ENCODE measurements at places on chromosomes 1 and 21.

- DNase-seq = no peak
Measured at GRCh38 chr1:150568594-150568966, 10.8 kb downstream of the MCL1 start.

DNA sequence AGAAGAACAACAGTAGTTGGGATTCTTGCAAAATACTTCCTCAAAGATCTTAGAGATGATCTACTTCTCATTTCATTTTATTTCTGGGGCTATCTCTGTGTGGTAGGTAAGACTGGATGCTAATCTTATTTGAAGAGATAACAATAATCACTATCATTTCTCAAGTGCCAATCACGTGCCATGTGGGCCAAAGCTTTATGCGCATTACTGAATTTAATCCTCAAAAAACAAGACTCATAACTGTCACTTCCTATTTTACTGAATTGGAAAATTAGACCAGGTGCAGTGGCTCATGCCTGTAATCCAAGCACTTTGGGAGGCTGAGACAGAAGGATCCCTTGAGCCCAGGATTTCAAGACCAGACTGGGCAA is 121.7 kb downstream of the KCNN3 start:
- no peak for DNase-seq

DNA sequence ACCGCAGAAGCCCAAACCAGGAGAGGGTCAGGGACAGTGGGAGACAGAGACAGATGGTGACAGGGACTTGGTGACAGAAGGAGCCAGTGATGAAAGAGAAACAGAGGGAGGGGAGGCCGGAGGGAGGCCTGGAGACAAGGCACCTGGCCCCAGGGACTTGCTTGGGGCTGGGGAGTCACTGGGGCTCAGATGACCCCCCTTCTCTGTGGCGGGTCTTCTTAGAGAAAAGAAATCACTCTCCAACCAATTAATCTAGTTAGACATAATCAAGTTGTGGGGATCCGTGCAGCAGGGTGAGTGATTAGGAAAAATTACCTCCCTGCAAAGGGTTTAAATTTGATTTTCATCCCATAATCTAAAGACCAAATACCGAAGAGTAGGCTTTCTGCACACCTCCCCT is 519.8 kb downstream of the PTPRU start:
- DNase-seq = no peak

DNA sequence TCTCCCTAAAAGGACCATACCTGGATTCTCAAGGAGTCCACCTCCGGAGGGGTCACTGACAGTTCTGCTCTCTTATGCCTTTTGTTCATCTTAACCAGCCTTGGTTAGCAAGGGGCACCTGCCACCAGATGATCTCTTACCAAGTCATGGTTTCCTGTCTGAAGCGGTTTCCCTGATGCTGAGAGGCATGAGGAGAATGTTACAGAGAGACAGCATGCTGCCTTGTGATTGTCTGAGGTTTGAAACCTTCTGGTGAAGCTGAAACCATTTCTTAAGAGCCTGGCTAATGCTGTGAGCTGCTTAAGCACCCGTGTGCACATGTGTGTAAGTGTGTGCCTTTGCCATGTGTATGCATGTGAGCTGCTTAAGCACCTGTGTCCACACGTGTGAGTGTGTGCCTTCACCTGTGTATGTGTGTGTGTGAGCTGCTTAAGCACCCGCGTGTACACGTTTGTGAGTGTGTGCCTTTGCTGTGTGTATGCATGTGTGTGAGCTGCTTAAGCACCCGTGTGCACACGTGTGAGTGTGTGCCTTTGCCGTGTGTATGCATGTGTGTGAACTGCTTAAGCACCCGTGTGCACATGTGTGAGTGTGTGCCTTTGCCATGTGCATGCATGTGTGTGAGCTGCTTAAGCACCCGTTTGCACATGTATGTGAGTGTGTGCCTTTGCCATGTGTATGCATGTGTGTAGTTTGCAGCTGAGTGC is 136.4 kb upstream of the COL6A1 start:
- no peak for DNase-seq

DNA sequence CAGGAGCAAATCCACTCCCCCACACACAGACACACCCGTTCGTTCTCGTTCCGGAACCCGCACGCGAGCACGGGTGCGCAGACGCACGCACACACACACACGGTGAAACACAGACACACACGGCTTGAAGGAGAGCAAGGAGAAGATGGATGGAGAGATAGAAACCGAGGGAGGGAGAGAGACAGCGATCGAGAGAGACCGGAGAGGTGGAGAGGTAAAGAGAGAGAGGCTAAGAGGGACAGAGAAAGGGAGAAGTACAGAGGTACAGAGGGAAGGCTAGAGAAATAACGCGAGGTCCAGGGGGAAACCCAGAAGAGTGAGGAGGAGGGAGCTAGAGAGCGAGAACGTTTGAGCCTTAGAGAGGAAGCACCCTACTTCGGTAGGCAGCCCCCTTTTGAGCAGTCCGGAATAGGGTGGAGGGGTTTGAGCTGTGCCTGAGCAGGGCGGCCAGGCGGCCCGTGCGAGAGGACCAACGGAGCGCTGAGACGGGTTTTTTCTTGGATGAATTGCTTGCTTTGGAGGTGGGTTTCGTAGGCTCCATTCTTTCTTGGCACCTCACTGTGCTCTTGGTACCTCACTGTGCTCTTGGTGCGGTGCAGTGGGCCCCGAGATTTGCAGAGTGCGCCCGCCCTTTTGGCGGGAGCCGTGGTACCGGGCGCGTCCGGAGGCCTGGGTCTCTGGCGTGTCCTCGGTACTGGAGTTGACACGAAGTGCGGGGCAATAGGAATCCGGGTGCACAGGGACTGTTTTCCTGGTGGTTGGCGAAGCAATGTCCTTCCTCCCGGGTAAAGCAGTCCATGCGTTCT is 88.4 kb upstream of the RHOU start:
- DNase-seq = peak; percentile 23

- DNase-seq = peak; percentile 55
Measured at GRCh38 chr1:230176871-230177411, 109.9 kb downstream of the GALNT2 start.

GRCh38 chr21:31190516-31190915 is 152.2 kb upstream of the KRTAP19-8 start:
- peak; percentile 45 for DNase-seq

DNA sequence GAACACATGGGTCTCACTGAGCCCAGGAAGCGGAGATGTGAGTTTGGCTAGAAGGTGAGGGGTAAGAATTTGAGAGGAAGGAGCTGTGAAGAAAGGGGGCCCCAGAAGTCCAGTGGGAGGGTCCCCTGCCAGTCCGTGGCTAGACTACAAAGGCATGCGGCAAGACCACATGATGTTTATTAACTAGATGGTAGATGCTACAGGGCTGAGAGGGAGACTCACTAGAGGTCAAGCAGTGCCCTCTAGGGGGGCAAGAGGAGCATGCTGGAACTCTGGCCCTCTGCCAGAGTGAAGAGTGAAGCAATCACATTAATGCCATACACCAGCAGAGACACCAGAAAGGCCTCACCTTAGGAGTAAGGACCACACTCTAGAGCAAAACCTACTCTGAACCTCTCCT is 12.2 kb downstream of the KIAA0319L start:
- DNase-seq = peak; percentile 42

DNA sequence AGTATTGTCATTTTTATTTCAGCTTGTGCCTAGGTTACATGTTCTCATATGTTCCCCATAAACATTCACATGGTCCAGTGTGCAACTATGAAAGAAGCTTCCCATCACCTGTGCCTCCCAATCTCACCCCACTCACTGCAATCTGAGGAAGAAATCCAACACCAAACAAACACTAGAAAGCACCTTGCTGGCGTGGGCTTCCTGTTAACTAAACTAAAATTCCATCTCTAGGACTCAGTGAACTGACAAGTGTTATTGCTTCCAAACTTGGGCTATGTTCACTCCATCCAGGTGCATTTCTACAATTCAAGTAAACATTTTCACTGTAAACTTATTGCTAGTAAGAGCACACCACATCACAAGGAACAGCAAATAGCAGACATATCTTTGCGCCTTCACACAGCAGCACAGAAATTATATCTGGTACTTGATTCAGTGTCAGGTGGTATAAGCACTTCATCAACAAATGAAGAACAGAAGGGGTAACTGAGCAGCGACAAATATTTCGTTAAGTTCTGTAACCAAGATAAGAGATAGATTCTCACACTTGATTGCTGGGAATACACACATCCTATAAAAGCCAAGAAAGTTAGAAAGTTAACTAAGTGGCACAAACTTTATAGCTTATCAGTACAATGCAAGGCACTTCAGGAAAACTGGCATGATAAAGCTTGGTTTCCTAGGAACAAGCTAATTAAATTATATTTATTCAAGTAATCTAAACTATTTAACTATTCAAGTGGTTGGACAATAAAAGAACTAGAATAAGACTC is 8.9 kb upstream of the KCNJ15 start:
- DNase-seq = no peak

GRCh38 chr1:82517586-82517985 is 716.9 kb downstream of the ADGRL2 start:
- peak; percentile 44 for DNase-seq

GRCh38 chr1:160092366-160093068 is 5.9 kb downstream of the IGSF8 start:
- DNase-seq = no peak

DNA sequence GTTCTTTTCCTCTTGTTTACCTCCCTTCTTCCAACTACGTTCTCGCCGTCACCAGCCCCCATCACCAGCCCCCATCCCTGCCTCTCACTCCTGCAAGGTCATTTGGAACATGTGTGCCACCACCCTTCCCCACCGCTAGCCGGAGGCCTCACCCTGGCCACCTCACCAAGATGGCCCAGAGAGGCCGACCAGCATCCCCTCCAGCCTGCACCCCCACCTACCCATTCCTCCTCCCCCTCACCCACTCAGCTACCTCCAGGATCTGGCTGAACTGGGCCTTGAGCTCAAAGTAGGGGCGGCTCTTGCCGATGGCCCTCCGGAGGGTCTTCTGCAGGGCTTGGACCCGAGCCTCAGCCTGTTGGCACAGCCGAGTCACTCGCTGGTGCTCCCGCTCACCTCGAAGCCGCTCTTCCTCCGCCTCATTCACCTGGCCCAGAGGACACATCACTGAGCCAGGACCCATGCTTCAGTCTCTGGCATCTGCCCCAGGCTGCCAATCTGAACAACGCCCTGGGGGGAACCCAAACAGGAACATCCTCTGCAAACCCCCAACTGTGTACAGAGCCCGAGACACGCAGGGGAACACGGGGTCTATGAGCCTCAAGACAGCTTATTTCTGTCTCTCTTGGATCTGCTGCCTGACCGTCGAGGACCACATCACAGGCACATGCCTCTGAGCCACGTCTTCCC is 12.8 kb downstream of the SH3BP5L start:
- DNase-seq = no peak

Data from renal pelvis (tissue), 12 donors.